ENCODE measurements at places on chromosomes 13 and 19.

GRCh38 chr13:43274881-43275280 lies 251.5 kb downstream of the DNAJC15 start:
- no peak for DNase-seq

DNA sequence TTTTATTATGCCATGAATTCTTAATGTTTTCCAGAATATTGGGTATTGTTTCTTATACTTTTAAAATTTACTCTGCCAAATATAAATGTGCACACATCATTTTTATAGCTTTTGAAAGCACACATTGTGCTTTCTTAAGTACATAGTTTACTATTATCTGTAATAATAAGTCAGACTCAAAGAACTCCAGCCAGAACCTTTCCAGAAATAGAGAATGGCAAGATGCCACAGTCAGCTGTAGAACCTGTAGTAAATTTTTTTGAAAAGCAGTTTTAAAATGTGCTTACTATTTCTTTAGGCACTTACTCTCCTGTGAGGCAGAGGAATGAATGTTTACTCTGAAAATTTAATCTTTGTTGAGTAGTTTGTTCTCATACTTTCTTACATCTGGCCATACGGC lies 1287.1 kb downstream of the PCDH9 start:
- no peak for DNase-seq

GRCh38 chr19:18020212-18021085 lies 12.5 kb downstream of the ARRDC2 start:
- DNase-seq = no peak

- no peak for DNase-seq
These were observed 19.4 kb upstream of the DHRS12 start for GRCh38 chr13:51823359-51823758.

DNA sequence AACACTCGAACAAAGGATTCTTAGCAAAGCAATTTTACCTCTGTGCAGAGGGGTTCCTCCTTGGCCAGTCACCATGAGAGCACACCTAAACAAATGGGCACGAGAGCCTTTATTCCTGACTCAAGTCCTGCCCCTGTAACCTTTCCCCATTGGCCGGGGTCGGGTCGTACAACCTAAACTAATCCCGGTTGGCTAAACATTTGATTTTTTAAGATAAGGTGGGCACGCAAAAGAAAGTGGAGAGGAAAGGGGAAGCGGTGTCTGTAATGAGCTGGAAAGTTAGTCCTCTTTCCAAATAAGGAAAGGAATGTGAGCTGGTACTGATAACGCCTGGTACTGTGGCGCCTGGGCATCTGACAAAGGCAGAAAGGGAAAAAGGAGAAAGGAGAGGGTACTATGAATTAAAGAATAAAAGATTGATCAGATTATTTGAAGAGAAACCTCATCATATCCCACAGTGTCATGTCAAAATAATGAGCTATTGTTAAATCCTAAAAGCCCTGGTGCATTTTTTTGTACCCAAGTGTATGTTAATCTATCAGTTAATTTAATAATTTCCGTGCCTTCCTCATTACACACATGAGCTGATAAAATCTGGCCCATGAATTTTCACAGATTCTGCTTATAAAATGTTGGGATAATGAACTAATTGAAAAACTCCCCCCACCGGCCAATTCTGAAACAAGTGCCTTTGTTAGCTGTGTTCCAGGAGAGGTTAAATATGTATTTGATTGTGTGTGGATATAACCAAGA lies 335.7 kb downstream of the RFC3 start:
- no peak for DNase-seq

DNA sequence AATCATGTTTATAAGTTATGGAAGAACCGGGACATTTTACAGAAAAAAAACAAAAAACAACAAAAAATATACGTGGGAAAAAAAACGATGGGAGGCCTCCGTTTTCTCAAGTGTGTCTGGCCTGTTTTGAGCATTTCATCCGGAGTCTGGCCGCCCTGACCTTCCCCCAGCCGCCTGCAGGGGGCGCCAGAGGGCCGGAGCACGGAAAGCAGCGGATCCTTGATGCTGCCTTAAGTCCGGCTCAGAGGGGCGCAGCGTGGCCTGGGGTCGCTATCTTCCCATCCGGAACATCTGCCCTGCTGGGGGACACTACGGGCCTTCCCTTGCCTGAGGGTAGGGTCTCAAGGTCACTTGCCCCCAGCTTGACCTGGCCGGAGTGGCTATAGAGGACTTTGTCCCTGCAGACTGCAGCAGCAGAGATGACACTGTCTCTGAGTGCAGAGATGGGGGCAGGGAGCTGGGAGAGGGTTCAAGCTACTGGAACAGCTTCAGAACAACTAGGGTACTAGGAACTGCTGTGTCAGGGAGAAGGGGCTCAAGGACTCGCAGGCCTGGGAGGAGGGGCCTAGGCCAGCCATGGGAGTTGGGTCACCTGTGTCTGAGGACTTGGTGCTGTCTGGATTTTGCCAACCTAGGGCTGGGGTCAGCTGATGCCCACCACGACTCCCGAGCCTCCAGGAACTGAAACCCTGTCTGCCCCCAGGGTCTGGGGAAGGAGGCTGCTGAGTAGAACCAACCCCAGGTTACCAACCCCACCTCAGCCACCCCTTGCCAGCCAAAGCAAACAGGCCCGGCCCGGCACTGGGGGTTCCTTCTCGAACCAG lies 1.8 kb upstream of the APOE start:
- peak; percentile 70 for DNase-seq

DNA sequence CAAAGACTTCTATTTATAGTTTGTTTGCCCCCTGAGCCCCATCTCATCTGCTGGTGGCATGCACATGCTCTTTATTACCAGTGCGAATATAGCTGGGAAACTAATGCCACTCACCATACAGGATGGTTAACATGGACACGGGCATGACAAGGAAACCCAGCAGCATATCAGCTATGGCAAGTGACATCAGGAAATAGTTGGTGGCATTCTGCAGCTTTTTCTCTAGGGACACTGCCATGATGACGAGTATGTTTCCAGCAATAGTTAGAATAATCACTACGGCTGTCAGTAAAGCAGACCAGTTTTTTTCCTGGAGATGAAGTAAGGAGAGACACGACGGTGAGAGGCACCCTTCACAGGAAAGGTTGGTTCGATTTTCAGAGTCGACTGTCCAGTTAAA lies 1.5 kb downstream of the HTR2A start:
- DNase-seq = no peak

DNA sequence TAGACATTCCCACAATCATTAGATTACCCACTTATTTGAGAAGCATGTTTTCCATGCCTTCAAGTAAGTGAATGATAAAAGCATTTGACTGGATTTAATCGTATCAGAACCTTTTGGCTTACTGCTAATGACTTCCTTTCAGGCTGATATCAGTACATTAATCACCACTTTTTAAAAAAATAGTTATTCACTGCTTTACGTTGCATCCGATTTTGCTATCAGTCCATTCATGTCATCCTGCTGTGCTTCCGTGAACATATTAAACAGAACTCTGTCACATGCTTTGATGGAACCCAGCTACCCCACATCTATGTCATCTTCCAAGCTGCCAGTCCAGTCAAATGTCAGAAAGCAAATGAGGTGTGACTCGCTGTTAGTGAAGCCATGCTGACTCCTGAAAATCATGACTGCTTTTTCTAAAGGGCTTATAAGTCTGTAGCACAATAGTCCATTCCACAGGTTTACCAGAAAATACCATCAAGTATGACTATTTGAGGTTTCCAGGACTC lies 440.9 kb downstream of the IRS2 start:
- DNase-seq = no peak

GRCh38 chr13:84641491-84641890 lies 759.2 kb upstream of the SLITRK1 start:
- no peak for DNase-seq

GRCh38 chr19:33814181-33815165 lies 17.8 kb downstream of the KCTD15 start:
- no peak for DNase-seq

DNA sequence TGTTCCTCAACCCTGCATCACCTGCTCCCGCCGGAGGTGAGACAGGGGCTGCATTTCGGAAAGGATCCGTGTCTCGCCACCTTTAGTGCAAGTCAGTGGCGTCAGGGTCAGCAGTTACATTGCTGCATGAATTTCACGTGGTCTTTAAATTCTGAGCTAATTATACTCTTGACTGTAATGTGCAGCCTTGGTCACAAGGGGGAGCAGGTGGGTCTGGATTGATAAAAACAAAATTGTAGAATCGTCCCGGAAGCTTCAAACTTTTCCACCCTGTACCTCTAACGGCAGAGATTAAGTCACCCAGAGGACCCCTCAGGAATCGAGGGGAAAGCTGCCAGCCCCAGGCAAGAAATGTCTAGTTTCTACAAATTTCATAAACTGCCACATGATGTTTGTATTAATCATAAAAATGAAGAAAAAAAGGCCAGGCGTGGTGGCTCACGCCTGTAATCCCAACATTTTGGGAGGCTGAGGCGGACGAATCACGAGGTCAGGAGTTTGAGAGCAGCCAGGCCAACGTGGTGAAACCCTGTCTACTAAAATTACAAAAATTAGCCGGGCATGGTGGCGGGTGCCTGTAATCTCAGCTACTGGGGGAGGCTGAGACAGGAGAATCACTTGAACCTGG lies 20.2 kb downstream of the BBC3 start:
- peak; percentile 80 for DNase-seq

DNA sequence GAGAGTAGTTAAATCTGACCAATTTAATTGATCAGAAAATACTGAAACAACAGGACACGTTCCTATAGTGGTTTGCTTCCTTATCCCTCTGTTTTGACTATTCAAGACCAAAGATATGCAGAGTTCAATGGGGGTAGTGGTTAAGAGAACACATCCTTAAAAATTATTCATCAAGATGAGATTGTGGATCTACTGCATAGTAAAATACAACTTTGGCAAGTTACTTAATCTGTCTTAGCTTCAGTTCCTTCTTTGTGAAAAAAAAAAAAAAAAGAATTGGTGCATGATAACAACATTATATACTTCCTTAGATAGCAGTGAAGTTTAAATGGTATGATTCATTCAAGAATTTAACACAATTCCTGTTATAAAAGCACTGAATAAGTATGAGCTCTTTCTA lies 552.1 kb downstream of the DCT start:
- no peak for DNase-seq
